Right kidney (tissue), 9 donors: ENCODE measurements at places on chromosomes 5 and 9.

DNA sequence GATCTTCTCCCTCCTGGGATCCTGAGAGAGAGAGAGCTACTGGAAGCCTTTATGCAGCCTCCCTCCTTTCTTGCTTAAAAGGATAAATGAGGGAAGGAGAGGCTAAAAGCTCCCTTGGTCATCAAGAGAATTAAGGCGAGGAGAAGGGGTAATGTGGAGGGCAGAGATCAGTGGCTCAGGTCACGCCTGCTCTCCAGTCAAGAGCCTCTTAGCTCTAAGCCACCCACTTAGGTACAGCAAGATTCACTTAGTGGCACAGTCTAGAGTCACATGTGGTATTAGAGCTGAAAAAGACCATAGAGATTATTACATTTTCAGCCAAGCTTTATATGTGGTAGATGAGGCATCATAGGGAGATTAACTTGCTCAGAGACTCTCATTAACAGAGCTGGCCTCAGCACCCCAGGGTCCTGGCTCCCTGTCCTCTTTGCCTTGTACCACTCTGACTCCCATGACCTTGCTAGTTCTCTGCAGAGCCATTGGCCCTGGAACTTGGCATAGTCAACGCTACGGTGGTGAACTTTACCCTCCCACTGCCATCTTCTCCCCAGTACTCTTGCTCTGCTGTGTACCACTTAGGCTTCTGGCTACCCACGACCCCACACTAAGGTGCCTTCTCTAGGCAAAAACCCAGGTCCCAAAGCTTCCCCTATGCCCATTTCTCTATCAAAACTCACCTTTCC lies 37.6 kb downstream of the MFAP3 start:
- no peak for DNase-seq

- DNase-seq = peak; percentile 85
Observed at GRCh38 chr5:56480705-56481427, 247.7 kb upstream of the ANKRD55 start.

GRCh38 chr9:74948937-74949336 lies 3.8 kb downstream of the C9orf40 start:
- no peak for DNase-seq

- no peak for DNase-seq
Observed at GRCh38 chr5:79062436-79062835, 7.0 kb downstream of the DMGDH start.

DNA sequence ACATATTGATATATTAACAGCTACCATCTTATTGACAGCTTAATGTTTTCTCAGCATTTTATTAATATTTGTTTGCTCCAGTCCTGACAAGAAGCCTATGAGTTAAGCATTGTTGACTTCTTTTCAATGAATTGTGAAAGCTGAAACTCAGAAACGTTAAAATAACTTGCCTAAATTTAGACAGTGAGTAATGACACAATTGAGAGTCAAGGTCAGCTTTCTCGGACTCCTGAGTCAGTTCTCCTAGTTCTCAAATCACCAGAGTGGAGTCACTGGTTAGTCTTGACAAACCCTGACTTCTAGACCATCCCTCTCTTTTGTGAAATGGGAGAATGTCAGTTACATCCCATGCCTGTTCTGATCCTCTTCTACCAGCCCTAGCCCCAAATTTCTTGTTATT lies 222.7 kb upstream of the ACO1 start:
- DNase-seq = no peak

DNA sequence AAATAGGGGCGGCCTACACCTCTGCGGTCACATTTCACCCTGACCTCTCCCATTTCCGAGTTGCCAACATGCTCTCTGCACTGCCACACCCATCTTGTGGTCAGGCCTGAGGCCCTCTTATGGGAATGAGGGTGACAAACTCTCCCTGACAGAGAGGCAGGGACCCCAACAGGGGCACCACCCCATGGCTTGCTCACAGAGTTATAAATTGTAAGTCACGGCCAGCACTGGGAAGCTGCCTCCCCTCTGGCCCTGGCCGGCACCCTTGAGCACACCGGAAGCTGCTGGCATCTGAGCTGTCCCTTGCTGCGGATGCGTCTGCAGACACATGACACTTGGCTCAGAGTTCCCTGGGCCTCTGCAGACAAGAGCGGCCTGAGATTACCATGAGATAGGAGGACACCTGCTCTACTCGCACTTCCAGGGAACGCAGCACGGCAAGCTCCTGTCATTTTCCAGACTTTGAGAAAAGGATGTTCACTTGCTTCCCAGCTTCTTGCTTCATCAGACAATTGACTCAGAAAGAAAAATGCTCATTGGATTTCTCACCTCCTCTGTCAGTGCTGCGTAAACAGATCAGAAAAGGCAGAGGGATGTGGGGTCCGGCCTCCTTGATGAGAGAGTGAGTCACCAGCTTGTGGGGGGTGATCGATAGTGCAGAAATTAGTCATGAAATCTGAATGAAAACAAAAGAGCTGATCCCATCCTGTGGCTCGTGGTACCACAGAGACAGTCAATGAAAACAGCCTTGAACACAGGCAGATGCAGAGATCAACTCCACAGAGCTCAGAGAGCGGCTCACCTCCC lies 269.8 kb downstream of the SYK start:
- no peak for DNase-seq

DNA sequence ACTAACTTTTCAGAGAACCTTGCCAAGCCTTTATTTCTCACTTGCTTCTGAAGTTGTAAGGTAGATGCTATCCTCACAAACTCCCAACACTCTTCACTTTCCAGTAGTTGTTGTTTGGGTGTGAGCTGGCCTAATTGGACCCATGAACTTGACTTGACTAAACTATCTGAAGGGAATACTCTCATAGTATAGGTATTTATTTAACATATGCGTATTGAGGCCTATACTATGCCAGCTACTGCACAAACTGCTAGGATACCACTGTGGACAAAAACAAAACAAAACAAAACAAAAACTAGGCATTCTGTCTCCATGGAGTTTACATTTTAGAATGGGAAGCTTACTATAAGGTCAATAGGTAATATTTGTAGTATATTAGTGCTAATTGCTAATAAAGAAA lies 1.3 kb downstream of the TXNDC8 start:
- no peak for DNase-seq

DNA sequence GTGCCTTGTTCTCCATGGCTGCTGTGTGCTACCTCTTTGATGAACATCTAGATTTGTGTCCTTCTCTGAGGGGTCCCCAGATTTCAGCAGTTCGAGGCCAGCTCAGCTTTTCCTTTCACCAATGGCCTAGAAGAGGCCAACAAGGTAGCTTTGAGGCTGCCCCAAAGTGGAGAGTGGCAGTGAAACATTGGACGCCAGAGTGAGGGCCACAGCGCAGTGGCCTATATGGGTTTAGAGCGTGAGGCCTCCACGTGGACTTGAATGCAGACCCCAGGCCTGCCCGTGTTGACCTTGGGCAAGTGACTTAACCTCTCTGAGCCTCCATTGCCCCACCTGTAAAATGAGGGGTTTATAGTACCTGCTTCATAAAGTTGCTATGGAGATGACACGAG lies 11.8 kb downstream of the MYOZ3 start:
- DNase-seq = no peak

DNA sequence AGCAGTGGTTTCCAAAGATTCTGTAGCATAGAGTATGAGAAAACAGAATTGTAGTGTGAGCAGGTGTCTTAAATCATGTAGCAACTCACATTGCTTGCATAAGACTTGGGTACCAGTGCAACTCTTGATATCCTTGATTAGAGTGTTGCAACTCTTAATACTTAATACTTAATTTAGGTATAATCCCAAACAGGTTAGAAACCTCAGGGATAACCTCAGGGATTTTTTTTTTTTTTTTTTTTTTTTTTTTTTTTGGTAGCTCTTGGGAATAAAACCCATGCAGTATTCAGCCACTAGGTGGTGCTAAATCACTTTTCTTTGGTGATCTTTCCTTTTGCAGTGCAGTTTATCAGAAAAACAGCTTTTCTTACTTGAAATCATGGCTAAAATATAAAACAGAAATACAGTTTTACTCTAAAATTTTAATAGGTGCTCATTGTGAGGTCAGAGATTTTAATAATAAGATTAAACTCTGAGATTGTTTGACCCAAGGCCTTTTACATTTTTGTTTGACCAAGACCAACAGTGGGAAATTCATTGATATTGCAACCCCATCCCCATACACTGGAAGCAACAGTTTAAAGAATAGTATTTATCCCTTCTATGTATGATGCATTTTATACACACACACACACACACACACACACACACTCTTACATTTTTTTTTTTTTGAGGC lies 55.3 kb downstream of the ERAP1 start:
- no peak for DNase-seq

- no peak for DNase-seq
Observed at GRCh38 chr5:62718324-62718723, 139.7 kb downstream of the LRRC70 start.

- DNase-seq = no peak
Observed at GRCh38 chr5:10912435-10912834, 151.4 kb upstream of the DAP start.

DNA sequence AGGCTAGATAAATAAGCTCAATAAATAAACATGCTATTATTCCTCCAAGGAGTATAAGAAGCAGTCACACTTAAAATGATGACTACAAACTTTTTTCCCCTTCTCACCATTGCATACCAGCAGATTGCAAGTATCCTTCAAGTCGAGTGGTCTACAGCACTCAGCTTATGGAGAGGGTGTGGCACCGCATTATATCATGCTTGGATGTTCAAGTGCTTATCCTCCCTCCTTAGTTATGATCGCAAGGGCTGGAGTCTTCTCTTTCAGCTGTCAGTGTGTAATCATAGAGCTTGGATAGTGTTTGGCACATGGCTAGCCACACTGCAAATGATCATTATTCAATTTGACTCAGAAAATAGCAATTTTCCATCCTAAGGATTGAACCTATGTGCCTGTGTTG lies 124.0 kb downstream of the CARTPT start:
- DNase-seq = no peak

DNA sequence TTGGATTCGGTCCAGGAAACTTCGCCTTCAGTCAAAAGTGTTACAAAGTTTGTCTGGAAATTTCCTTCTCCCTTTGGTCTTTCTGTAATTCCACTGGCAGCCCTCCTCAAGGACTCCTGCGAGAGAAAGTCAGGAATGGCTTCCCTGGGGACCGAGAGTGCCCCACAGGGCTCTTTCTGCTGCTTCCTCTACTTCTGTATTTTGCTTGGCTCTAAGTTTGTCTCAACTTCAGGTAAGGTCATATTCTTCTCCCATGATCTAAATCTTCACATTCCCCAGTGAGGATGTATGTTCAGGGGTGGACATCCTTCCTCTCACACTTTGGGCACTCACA lies 10.3 kb upstream of the RIOK2 start:
- no peak for DNase-seq

DNA sequence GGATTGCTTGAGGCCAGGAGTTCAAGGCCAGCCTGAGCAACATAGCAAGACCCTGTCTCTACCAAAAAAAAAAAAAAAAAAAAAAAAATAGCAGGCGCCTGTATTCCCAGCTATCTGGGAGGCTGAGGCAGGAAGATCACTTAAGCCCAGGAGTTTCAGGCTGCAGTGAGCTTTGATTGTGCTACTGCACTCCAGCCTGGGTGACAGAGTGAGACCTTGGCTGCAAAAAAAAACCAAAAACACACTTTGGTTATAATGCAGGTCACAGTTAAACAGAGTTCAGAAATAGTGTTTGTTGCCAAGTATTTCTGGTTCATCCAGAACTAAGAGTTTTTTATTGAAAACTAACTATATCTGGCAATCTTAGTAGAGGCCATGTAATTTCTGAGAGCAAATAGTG lies 24.1 kb upstream of the IL6ST start:
- DNase-seq = no peak

DNA sequence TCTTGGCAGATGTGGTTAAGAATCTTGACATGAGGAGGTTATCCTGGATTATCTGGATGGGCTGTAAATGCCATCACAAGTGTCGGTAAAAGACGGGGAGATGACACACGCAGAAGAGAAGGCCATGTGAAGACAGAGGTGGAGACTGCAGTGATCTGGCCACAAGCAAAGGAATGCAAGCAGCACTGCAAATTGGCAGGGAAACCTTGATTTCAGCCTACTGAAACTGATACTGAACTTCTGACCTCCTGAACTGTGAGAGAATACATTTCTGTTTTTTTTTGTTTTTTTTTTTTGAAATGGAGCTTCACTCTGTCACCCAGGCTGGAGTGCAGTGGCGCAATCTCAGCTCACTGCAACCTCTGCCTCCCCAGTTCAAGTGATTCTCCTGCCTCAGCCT lies 92.4 kb upstream of the NFIL3 start:
- no peak for DNase-seq

DNA sequence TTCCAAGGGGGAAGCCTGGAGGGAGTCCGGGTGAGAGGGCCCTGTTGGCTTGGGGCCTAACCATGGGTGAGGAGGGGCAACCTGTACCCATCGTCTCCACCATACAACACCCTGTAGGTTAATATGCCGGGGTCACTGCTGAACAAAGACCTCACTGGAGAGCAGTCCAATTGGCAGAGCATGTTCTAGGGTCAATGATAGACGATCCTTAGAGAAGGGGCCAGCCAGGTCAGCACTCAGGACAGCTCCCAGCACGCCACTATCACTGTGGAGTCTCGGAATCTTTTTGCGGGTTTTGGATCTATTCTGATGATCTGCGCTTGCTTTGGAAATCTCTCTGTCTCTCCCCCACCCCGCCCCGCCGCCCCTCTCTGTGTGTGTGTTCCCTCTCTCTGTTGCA lies 218.4 kb upstream of the MVB12B start:
- no peak for DNase-seq

DNA sequence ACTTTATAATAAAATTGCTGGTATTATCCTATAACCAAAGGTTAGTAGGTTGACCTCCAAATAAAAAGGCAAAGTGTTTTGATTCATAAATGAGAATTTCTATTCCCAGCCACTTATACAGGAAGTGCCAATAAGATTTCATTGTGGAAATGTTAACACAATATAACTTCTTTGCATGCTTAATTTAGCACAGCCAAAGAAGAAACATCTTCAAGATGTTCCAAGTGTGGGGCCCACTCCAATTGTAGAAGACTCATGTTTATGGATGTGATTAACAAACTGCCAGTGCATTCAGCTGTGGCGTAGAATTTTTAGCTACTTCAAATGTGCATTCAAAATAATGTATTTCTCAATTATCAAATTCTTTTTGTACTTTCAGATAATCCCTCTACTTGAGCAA lies 402.3 kb downstream of the DEPDC1B start:
- no peak for DNase-seq

- no peak for DNase-seq
Observed at GRCh38 chr5:84603568-84604185, 219.0 kb upstream of the EDIL3 start.

DNA sequence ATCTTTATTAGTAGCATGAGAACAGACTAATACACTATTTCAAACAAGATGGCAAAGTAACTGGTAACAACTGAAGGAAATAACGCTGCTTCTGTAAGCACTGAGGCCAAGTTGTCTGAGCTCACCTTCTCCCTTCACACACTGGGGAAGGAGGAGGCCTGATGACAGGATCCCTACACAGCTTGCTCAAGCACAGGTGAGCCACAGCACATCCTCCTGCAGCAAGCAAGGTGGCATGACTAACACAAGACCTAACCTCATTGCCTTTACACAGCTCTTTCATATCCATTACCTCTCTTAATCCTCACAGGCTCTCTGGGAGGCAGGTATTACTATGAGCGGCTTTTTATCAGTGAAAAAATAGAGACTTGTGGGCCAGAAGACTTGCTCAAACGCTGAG lies 83.3 kb downstream of the ARL15 start:
- no peak for DNase-seq

- DNase-seq = peak; percentile 74
Observed at GRCh38 chr5:73201547-73202513, 28.8 kb downstream of the TMEM174 start.

- no peak for DNase-seq
Observed at GRCh38 chr5:76175051-76175666, 92.0 kb downstream of the SV2C start.
